ENCODE measurements at places on chromosomes 6 and 20.
A peak's percentile ranks its signal among the peaks of the same experiment; 100 is the strongest.

GRCh38 chr6:116533233-116533957 is 12.1 kb downstream of the TRAPPC3L start:
- DNase-seq = no peak

DNA sequence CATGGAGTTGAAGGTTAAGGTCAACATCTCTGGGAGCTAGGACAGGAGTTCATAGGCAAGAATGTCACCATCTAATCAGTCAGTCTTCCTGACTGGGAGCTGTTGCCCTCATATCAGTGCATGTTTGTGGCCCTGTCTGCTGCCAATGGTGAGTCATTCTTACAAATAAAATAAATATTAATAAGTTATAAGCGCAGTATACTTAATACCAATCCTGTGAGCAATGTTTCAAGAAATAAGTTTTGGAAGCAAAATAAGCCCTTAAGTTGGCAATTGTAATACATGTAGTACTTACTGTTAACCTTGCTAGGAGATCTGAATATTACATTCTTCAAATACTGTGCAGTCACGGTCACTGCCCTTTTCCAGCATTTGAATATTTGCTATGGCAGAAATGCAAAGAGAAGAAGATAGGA is 20.2 kb upstream of the MDGA1 start:
- DNase-seq = no peak

GRCh38 chr6:3356056-3356823 is 97.5 kb downstream of the PSMG4 start:
- DNase-seq = peak; percentile 44

DNA sequence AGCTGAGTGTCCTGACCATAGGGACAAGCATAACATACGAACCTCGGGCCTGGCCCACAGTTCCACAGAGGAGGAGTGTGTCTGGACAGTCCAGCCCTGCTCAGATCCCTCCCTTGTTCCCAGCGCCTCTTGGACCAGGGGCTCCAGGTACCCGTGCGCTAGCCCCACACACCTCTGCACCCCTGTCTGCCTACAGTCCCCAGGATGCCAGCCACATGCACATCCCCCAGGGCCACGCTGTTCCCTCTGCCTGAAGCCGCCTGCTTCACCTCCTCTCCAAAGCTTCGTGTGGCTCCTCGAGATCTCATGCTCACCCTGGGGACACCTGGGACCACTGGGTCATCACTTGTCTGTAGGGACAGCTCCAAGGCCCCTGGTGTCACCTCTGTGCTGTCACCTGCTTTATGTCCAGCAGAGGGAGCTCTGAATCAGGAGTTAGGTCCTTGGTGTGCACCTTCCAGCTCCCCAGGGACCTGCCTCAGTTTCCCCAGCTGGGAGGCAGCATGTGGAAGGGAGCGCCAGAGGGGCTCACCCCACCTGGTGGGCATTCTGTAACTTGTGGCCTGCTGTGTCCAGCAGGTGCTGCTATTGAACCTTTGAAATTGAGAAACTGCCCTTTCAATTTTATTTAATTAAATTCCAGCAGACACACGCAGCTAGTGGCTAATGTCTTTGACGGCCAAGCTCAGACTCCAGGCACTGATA is 7.3 kb upstream of the YTHDF1 start:
- peak; percentile 19 for DNase-seq

- DNase-seq = peak; percentile 17
Measured at GRCh38 chr6:2353412-2354137, 108.2 kb upstream of the GMDS start.

DNA sequence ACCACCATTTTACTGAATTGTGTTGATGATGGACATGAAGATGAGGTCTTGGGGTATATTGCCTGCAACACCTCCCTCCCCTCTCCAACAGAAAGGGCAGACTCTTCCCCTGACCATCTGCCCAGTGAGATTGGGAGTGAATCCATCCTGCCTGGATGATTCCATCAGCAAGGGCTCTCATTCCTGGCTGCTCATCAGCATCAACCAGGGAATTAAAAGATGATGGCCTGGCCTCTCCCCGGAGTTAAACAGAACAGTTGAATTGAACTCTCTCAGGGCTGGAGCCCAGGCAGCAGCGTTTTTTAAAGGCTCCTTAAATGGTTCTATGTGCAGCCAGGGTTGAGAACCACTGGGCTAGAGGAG is 14.6 kb upstream of the MRPS18A start:
- DNase-seq = no peak

GRCh38 chr6:20610636-20611370 is 76.5 kb downstream of the CDKAL1 start:
- DNase-seq = no peak

DNA sequence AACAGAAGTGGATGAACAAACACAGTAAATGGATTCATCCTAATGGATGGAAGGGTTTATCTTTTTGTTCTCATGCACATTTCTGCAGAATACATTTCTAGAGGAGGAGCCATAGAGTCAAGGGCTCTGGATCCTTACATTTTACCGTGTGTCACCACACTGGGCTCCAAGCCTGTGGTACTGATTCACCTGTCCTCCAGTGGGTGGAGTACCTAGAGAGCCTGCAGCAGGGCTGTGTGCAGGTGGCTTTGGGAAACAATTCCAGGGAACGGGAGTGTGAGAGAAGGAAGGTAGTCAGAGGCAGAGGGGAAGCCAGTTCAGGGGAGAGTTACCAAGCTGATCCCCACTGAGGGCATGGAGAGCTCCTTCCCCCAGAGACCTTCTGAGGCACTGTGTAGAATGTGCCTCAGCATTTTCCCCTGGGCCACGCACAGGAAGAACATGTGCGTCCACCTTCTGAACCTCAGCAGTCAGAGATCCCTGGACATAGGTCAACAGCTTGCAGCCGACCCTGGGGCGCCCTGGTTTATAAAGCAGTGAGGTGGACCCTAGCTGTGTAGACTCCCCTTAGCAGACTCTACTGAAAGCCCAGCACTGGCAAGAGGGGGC is 85.3 kb upstream of the SLC22A23 start:
- no peak for DNase-seq

GRCh38 chr20:22449188-22449973 is 135.0 kb downstream of the FOXA2 start:
- no peak for DNase-seq

GRCh38 chr6:133339543-133340384 is 98.6 kb downstream of the EYA4 start:
- no peak for DNase-seq

DNA sequence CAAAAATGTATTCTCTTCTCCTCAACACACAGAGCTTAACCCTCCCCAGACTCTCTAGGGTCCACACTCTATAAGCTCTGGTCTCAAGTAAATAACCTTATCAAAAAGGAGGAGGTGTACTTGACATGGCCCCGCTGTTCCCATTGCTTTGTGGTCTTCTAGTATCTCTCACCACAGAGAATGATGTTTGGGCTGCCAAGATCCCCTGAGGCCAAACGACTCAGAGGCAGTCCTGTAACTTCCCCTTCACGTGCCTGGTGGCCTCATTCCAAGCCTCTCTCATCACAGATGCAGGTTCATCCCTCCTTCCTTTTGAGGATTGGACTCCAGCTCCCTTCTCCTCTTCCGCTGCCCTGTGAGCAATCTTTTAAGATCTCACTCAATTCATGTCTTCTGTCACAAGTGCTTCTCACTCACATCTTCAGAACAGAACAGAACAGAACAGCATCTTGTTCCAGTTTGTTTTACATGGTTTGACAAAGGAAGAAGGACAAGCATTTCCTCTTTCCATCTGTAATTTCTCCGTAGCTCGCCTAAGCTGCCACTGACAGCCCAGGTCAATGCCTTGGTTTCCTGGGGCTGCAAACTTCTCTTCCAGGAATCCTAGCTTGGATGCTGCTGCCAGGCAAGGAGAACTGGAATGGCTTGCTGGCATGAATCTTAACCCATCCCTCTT is 541.5 kb downstream of the CD83 start:
- DNase-seq = no peak

- DNase-seq = no peak
Measured at GRCh38 chr6:167580619-167580911, 246.1 kb upstream of the AFDN start.

DNA sequence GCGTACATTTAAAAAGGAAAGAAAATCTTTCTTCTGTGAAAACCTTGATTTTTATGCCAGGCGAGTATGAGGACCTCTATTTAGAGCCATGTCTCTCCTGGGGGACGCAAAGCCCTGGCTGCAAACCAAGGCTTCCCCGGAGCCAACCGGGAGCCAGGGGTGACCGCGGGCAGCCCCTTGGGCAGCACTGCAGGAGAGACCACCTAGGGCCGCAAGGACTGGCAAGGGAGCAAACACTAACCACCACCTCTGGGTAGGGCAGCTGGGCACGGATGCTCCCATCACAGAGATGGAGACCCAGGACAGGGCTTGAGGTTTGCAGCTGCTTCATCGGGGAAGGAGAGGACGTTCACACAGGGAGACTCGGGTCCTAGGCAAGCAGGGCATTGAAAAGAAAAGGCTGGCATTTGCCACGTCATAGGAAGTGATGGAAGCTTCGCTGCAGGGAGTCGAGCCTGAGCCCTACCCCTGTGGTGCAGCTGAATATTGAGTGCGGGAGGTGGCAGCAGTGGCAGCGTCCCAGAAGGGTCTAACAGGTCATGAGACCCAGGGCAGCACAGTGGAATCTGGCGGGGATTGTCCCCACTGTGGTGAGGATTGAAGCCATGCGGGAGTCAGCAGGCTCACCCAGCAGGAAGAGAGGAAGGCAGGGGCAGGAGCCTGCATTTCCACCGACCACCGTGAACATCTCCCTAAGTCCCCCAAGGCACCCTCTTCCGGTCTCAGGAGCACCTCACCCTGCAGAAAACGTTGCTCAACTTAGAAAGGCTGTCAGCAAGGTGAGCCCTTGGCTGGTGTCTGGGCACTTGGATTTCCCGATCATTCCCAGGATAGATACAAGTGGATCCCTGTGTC is 156.2 kb upstream of the CST7 start:
- DNase-seq = no peak

DNA sequence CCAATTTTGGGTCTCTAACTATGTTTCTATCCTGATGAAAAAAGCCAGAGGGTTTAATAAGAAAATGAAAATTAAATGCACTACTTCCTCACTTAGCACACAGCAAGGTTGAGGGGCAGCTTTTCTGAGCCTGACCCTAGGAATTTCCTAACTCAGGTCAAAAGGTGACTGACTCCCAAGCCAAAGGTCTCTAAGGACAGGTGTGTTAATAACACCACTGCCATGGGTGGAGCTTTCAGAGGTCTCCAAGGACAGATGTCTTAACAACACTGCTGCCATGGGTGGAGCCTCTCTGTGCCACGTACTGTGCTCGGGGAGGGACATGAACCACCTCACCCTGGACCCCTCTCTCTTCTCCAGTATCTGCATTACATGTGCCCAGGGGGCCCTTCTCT is 339.2 kb downstream of the PRKN start:
- DNase-seq = no peak

DNA sequence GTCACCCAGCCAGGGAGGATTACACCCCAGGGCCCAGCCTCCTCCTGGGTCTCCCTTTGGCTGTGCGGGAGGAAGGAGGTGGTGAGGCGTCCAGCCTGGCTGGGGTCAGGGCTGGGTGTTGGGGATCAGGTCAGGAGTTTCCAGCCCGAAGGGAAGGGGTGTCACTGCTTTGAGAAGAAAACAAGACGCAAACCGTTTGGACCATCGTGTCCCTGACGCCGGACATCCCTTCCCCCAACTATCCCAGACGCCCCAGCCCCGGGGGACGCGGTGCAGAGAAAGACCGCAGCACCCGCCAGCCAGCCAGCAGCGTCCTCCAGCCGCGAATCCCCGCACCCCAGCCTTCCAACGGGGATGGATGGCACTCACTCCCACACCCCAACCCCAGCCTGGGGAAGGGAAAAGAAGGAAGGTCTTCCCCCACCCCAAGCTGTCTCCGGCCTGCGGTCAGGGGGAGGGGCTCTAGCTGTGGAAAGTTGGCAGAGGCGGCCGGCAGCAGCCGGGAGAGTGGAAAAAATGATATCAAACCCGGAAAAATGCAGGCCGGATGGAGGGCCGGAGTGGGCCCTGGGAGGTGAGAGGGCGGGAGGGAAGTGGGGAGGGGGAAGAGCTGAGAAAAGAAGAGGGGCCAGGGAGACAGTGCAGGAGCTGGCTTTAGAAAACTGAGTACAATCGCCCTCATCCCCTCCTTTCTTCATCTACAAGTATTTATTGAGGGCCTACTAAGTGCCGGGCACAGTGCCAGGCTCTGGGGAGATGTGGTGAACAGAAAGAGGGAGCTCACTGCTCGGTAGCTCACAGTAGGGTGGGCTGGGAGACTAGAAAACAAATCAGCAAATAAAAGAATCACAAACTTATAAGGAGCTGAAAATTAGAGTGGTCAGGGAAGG is 10.6 kb downstream of the REM1 start:
- no peak for DNase-seq

DNA sequence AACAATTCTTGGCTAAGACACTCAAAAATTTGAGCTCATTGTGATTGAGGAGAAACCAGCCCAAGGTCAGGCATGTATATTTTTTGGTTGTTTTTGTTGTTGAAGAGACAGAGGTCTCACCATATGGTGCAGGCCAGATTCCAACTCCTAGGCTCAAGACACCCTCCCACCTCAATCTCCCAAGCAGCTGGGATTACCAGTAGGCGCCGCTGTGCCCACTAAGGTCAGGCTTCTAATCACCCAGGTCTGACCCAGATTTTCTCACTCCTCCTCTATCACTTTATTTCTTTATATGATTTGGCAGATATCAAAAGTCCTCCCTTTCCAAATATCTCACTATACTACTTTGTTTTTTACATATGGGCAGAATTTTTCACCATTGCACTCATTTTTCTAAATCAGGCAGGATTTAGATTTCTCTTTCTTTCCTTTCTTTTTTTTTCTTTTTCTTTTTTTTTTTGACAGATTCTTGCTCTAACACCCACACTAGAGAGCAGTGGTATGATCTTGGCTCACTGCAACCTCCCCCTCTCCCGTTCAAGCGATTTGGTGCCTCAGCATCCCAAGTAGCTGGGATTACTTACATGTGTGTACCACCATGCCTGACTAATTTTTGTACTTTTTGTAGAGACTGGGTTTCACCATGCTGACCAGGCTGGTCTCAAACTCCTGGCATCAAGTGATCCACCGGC is 1.7 kb upstream of the C6orf141 start:
- DNase-seq = no peak

GRCh38 chr6:22412994-22413393 is 116.2 kb upstream of the PRL start:
- no peak for DNase-seq

GRCh38 chr6:107243471-107243870 is 128.2 kb upstream of the BEND3 start:
- no peak for DNase-seq

GRCh38 chr6:170024940-170025339 is 265.9 kb downstream of the DLL1 start:
- no peak for DNase-seq

DNA sequence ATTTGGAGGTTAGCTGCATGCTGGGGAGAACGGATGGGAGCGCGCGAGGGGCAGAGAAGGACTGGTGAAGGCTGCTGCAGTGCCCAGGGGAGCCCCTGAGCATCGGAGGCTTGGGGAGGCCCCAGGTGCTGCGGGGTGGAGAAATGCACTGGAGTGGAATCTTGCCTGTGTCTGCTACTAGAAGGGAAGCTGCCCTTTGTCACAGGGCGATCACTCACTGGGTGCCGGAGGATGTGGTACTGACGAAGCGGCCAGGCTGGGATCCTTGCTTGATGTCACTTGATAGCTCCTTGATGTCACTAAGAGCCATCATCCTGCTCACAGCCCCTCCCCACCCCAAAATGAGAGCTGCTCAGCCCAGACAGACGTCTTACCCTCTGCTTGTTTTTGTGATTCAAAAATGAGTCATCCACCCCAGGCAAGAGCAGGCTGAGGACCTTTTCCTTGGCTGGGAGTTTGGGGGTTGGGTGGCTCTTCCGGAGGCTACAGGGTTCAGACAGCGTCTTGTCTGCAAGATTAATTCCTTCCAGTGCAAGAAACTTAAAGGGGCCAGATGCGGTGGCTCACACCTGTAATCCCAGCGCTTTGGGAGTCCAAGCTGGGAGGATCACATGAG is 62.6 kb upstream of the PMEPA1 start:
- peak; percentile 28 for DNase-seq

GRCh38 chr20:11677428-11677827 is 240.3 kb upstream of the BTBD3 start:
- no peak for DNase-seq

All from activated CD4-positive, alpha-beta T cell treated with anti-CD3 and anti-CD28 coated beads for 1 hour (primary cell).